ENCODE measurements at places on chromosomes 5 and 9.

- DNase-seq = no peak
These were observed 54.2 kb downstream of the GPR107 start for GRCh38 chr9:130107955-130108354.

DNA sequence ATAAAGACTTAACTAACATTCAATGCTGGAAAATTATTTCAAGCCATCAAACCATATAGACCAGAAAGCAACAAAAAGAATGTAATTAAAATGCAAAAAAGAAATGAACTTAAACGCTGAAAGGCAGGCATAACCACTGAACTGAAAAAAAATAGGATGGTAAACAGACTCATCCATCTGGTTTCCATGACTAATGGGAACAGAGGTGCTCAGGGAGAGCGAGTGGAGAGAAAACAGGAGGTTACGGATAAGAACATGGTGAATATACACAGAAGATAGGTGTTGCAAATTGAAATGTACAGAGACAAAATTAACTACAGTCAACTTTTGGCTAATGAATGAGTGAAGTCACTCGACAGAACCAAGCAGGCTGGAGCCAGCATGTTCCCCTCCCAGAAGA lies 43.5 kb upstream of the RNF38 start:
- DNase-seq = no peak

DNA sequence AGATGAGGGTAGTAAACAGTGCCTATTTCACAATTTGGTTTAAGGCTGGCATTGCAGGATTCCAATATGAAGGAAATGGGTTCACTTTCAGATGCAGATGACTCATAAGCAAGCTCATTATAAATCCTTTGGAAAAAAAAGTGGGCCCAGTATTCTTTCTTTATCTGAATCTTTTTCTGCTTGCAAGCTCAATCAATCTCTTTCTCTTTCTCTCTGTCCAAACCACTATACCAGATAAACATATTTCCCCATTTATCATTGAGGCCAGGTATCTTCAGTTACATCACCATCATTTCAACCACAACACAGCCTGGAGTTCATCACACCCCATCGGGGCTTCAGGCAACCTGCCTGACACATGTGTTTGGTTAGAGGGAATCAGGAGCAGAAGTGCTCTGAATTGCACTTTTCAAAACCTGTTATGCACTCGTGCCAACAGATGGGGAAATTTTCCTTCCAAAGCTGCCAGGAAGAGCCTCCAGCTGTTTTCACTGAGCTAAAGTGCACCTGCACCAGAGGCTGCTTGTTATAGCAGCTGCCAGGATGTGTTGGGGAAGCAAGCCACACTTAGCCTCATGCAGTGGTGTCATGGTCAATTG lies 30.0 kb upstream of the MAMDC2 start:
- DNase-seq = no peak

GRCh38 chr5:180114304-180115003 lies 42.9 kb upstream of the RNF130 start:
- no peak for DNase-seq

Measured in stimulated activated CD8-positive, alpha-beta memory T cell treated with anti-CD3 and anti-CD28 coated beads, Interleukin-7, amount 100 ng/mL, for 48 hours (primary cell).